ENCODE measurements at places on chromosomes 6 and 20.

DNA sequence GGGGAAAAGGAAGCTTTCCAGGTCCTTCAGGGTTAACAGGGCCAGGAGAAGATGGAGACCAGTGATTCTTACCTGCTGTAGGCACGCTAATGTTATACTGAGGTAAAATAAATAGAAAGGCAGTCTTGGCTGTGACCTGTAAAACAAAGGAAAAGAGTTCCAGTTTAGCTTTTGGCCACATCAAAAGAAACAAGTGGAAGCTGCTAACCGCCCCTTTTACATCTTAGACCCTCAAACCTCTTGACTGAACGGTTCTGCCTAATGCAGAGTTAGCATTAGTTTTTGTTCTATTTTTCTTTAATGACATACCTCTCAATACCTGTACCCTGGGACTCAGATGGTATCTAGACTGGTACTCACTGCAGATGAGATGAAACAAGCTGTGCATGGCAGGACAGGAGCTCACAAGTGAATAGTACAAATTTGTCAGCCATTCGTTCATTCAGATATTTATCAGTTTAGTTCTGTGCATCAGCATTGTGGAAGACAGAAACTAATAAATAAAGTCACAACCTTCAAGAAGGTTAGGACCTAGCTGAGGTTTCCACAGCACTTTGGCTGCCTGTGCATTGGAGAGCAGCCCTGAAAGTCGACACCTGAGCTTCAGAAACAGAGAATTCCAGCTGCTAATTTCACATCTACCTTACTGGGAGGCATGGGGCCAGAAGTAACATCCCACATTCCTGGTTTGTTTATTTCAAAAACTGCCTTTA is 41.0 kb downstream of the TRAM2 start:
- DNase-seq = no peak

DNA sequence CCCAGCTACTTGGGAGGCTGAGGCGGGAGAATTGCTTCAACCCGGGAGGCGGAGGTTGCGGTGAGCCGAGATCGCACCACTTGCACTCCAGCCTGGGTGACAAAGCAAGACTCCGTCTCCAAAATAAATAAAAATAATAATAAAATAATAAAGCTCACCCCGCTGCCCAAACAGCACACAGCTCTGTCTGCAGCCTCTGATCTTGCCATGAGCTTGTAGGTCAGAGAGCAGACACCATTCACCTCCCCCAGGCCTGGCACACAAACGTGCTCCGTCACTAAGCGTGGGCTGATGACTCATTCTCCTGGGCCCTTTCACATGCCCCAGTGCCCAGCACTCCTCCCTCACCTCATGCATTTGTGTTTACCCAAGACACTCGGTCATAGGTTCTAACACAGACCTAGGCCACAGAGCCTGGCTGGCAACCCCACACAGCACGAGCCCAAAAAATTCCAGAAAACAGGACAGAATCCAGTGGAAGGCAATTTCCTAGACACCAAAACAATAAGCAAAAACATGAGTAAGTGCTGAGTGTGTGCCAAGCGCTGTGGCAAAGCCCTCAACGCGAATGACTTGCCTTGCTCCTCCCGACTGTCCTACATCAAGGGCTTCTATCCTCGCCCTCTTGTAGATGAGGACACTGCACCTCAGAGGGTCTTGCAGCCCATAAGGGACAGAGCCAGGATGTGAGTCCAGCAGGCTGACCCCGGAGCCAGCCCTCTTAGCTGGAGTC is 18.0 kb downstream of the ATP9A start:
- DNase-seq = peak; percentile 100

DNA sequence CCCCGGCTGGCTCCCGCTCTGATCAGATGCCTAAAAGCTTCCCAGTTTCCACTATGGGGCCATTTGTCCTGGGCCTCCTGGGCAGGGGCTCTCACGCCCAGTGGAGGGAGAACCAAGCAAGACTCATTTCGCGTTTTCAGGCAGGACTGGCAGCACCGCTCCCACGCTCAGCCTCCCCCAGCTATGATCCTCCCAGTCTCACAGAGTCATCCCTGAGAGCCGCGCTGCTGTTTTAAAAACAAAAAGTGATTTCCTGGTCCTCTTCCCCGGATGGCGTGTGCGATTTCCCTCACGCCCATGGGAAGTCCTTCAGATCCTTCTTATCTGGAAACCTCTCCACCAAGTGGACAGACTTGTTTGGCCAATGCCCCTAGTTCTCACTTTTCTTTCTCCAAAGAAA is at the start of gene ADGRF5:
ADGRF5 (minus strand) TSS at position 208 of the 400 bp plus-strand sequence. CDS start 15,176 bp downstream, outside the sequence.
- DNase-seq = no peak

GRCh38 chr6:68635706-68636513 is 828 bp downstream of the ADGRB3 start:
- no peak for DNase-seq

GRCh38 chr6:70846207-70846835 is 110.5 kb downstream of the B3GAT2 start:
- DNase-seq = no peak

DNA sequence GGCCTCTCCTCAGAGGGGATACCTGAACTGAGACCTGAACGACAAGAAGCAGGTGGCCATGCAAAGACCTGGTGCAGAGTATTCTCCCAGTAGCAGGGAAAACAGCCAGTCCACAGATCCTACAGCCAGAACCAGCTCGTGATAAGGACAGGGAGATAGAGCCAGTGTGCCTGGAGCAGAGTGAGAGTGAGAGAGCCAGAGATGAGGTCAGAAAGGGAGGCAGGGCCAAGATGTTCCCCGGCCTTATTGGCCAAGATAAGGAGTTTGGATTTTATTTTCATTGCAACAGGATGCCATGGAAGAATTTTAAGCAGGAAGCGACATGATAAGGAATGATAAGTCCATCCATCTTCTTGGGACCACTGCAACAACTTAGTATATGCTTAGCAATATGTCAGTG is 111.8 kb downstream of the UBE3D start:
- no peak for DNase-seq

- DNase-seq = no peak
Measured at GRCh38 chr6:38034274-38034914, 214.9 kb downstream of the ZFAND3 start.

DNA sequence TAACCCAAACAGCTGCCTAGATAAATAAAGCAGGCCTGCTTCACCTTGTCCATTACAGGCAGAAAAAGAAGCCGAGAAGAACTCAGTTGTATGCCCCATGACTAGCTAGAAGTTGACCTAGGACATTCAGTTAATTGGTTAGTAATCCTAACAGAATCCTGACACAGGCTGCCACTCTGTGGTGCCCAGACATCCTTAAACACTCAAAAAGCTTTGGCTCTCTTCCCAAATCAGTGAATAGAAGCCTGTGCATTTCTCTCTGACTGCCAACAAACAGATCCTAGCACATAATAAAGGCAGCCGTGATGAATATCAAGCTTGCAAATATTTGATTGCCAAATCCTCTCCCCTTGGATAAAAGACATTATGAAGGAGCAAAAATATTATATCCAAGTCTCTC is 519.1 kb upstream of the EYS start:
- no peak for DNase-seq

- no peak for DNase-seq
Measured at GRCh38 chr6:106732376-106732940, 103.1 kb downstream of the QRSL1 start.

GRCh38 chr20:62073323-62073722 is 7.6 kb upstream of the TAF4 start:
- DNase-seq = no peak

- no peak for DNase-seq
Measured at GRCh38 chr6:12238219-12238618, 51.9 kb upstream of the EDN1 start.

- DNase-seq = no peak
Measured at GRCh38 chr6:158836625-158837311, 17.6 kb upstream of the EZR start.

DNA sequence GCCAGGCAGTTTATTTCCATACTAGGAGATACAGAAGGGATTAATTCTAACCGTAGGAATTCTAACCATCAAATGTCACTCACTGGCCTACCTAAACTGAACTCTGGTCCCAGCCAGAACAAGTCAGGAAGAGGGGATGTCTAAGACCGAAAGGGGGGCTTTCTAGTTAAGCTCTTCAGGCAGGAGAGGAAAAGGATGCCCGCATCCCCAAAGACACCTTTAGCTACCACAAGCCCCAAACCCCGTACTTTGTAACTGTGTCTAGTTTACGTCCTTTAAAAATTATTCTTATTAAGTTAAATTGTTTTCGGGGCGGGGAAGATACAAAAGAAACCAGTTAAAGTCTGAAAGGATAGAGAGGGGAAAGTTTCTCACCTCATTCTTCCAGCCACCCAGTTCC is 1.2 kb upstream of the ZNF76 start:
- no peak for DNase-seq

- peak; percentile 83 for DNase-seq
Measured at GRCh38 chr6:52423971-52424381, 3.8 kb downstream of the EFHC1 start.

DNA sequence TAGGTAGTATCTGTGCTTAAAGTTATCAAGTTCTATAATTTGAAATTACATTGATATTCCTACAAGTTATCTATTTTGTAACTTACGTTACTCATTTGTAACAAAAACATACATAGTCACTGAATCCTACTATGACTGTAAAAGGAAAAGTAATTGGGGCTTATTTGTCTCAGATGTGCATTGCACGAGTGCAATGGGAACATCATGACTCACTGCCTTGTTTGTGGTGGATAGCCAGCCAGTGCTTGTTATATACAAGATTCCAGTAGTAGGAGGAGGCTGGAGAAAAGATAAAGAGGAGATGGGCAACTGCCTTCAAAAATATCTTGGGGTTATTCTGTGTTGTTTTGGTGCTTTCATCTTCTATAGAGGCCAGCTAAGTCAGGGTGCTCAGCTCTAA is 164.1 kb downstream of the RNF144B start:
- DNase-seq = no peak

DNA sequence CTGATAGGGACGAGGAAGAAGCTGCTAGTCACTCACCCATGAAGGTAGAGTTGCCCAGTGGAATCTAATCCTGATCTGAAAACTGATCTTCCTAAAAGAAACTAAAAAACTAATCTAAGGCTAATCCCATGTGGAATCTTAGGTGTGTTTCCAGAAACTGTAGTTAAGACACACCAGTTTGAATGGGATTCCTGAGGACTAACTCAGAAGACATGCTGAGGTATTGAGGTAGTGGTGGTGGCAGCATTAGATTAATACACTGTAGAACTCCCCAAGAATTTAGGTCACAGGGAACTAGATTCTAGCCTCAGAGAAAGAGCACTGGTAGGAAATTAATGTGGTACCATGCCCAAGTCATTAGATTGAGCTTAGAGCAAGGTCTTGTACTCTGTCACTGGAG is 19.6 kb upstream of the AKAP7 start:
- DNase-seq = no peak

GRCh38 chr6:43924222-43924702 is 154.3 kb downstream of the VEGFA start:
- DNase-seq = peak; percentile 91

GRCh38 chr6:158789115-158789917 is 29.9 kb downstream of the EZR start:
- no peak for DNase-seq

DNA sequence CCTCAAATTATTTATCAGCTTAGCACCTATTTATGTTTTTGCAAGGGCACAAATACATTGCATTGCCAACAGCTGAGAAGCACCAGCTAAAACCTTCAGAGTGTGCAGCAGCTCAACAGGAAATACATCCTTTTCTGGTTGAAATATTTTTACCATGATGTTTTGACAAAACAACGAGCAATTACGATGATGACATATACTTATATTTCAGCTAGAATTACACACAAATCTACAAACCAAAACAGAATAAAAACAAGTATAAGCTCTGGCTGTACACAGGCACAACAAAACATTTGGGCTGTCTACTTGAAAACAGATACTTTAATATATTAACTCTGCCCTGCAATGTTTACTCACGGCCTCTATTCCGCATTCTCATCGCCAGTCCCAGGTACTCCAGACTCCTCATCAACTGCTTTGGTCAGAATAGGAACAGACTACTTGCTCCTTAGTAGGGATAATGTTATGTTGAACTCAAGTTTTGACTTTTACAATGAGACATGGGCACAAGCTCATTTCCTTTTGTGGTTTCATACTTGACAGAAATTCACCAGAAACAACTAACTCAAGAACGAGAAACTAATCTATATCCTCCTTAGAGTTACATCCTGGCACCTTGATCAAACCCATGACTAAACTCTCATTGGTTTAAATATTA is 377.6 kb downstream of the ESR1 start:
- no peak for DNase-seq

GRCh38 chr6:4394786-4395185 is 259.4 kb upstream of the ECI2 start:
- no peak for DNase-seq

DNA sequence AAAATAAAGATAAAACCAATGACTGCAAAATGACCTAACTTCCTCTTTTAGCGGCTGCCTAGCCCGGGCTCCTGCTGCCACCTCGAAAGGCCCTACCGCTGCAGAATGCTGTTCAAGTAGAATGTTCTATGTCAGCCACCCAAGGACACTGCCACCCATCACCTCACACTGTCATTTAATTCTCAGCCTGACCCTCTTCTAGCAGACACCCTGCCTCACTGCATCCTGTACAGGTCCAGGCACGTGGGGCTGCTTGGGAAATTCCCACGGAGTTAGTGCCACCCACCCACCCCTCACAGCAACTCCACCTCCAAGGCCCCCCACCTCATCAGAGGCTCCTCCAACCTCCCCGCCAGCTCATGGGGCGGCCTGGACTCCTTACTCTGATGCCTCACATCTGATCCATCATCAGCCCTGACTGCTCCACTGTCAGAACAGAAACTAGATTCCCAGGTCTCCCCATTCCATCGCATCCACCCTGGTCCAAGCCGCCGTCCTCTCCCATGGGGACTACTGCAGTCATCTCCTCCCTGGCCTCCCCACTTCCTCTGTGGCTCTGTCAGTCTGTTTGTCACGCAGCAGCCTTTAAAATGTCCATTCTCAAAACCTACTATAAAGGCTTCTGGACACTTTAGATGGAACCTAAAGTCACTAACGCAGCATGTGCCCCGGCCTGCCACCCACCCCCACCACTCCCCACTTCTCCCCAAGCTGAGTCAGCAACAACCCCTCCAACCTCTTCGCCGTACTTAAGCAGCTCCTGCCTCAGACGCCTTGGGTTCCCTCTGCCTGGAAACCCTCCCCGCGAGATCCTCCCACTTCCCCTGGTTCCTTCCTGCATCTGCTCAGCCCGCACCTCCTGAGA is 17.0 kb downstream of the NFATC2 start:
- no peak for DNase-seq

DNA sequence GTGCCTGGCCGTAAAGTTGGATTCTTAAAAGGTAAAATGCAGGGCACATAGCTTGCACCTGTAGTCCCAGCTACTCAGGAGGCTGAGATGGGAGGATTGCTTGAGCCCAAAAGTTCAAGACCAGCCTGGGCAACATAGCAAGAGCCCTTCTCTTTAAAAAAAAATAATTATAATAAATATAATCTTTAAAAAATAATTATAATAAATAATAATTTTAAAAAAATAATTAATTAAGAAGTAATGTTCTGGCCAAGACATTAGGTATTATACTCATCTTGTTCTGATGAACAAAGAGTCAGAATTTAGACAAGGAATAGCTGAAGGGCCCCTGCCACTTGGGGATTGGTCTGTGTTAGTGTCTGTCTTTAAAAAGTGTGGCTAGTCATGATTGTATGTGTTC is 13.9 kb downstream of the ENTPD6 start:
- DNase-seq = no peak

Measured in RCC 7860 (cell line).